ENCODE measurements at places on chromosomes 2 and 18.

GRCh38 chr18:10671441-10671840 lies 145.6 kb downstream of the NAPG start:
- DNase-seq = no peak

GRCh38 chr2:217911283-217912097 lies 91.3 kb downstream of the TNS1 start:
- DNase-seq = no peak

- no peak for DNase-seq
Observed at GRCh38 chr2:19484736-19485135, 126.3 kb upstream of the OSR1 start.

DNA sequence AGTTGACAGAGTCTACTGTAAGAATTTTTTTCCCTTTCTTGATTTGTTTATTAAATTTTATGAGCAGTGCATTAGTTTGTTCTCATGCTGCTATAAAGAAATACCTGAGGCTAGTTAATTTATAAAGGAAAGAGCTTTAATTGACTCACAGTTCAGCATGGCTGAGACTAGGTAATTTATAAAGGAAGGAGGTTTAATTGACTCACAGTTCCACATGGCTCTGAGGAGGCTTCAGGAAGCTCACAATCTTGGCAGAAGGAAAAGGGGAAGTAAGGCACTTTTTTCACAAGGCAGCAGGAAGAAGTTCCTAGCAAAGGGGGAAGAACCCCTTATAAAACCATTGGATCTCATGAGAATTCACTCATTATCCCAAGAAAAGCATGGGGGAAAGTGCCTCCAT lies 191.4 kb upstream of the VRK2 start:
- DNase-seq = no peak

DNA sequence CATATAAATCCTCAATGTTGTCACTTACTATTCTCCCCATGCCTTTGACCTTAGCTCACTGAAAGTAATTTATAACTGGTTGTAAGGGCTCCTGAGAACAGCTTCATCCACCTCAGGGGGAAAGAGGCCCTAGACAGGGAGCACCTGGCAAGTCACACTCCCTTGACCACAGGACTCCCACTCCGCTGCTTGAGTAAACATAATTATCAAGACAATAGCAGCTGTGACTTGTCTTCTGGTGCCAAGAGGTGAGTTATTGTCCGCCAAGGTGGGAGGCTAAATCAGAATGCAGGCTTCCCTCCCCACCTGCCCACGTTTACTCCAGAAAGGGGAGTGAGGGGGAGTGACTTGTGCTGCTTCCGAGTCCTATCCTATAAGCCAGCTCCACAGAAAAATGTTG lies 230.6 kb upstream of the LRATD1 start:
- no peak for DNase-seq

- no peak for DNase-seq
Observed at GRCh38 chr2:19033240-19033639, 325.2 kb downstream of the OSR1 start.

DNA sequence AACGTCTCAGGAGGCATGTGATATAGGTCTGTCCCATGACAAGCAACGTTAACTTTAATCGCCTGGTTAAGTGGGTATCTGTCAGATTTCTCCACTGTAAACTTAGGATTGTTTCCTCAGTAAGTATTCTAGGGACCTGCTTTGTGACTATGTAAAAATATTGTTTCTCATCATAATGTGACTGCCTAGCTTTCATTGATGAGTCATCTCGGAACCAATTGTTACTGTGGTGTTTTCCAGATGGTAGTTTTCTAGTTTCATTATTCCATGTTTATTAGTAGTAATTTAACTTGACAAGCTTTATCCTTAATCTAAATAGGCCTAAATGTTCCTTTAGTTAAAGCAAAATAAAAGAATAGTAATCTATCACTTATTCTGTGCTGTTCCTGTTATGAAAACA lies 28.2 kb upstream of the GATA6 start:
- no peak for DNase-seq

- no peak for DNase-seq
Observed at GRCh38 chr18:50397023-50397422, 22.2 kb downstream of the SKA1 start.

DNA sequence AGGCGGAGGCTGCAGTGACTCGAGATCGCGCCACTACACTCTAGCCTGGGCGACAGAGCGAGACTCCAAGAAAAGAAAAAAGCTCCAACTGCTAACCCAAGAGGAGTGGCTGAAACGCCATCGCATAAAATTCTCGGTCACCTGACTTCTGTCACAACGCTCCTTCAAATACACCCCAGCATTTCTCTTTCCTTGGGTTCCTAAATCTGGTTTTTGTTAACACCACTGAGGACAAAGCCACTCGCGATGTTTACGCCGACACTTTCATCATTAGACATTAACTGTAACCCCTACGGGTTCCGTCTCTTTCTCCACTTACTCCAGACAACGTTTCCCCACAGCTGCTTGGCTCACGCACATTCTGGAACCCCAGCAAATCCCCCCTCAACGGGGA lies 679 bp downstream of the CLK1 start:
- no peak for DNase-seq

DNA sequence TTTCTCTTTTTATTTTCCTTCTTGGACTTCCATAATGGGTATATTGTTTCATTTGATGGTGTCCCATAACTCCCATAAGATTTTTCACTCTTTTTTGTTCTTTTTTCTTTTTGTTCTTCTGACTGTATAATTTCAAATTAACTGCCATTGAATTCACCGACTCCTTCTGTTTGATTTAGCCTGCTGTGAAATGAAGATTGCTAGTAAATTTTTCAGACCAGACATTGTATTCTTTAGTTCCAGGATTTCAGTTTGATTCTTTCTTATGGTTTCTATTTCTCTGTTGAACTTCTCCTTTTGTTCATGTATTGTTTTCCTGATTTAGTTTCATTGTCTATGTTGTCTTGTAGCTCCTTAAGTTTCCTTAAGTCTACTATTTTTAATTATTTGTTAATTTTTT lies 87.6 kb upstream of the SPOPL start:
- DNase-seq = no peak

DNA sequence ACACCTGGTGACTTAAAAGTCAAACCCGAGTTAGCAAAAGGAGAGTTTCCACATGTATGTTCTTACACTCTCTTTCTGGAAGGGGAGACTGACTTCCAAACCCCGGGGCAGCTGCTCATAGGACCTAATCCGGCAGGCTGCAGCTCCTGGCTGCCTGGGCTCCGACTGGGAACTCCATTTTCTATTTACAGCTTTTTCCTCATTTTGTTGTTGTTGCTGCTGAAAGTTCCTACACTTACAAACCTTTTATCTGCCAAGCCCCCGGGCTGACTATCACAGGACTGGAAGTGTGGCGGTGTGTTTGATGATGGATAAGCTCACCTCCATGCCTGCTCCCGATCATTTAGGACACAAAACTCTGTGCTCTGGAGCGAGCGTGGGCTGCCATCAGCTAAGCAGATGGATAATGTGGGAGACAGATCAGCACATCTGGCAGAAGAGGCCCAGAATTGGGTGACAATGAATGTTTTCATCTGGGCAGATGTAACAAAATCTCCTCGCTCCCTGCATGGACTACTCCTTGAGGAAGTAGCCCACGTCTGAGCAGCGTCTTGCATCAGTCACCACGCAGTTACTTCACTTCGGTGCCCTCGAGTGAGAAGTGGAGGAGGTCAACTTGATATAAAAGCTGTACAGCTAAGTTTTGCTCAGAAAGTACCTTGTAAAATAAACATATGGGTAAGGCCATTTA lies 114.4 kb upstream of the COPS8 start:
- no peak for DNase-seq

- DNase-seq = no peak
Observed at GRCh38 chr2:122480501-122481243, 725.2 kb downstream of the TSN start.

GRCh38 chr2:158658396-158658795 lies 136.7 kb upstream of the DAPL1 start:
- no peak for DNase-seq

- peak; percentile 58 for DNase-seq
Observed at GRCh38 chr2:102473020-102473419, at the start of gene SLC9A4. SLC9A4 (plus strand) TSS chr2:102473226; CDS start chr2:102473760, 534 bp downstream.

DNA sequence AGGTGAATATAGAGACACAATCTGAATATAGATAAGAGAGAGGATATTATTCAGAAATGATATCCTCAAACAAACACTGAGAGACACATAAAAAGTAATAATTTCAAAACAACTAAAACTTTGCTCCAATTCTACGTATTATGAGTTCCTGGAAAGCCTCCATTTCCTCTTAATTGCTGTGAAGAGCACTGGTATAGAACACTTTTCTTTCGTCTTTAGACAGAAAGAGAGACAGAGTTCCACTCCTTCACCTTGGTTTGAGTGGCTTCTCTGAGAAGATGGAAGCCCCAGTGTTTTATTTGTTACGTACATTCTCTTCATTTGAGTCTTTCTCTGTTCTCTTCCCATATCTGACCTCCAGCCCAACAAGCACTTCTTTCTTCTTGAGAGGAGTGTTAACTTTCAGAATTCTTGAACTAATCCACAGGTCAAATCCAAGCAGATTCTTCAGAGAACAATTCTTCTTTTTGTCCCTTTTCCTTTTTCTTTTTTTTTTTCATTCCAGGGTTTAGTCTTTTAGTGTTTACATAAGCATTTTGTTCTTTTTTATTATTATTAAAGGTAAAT lies 6.4 kb upstream of the PIK3C3 start:
- DNase-seq = no peak

GRCh38 chr2:9761577-9761976 lies 81.7 kb upstream of the TAF1B start:
- DNase-seq = no peak

GRCh38 chr18:24660956-24661355 lies 200.5 kb downstream of the HRH4 start:
- DNase-seq = no peak

GRCh38 chr18:8224576-8224975 lies 384.7 kb upstream of the RAB12 start:
- DNase-seq = no peak

DNA sequence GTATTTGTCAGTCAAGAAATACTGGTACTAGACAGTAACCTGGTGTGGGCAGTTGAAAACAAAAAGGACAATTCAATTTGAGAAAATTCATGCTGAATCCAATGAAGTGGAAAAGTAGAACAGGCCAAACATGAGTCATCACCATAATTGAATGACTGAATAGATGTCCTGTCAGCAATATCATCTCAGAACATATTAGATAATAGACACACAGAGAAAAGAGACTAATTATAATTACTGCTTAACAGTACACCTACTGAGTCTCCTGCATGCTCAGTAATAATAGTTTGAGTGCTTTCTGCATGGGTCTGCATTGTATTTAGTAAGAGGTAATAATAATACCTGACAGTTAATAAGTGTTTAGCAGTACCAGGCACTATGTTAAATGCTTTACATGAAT lies 138.6 kb upstream of the ZC3H15 start:
- DNase-seq = no peak

DNA sequence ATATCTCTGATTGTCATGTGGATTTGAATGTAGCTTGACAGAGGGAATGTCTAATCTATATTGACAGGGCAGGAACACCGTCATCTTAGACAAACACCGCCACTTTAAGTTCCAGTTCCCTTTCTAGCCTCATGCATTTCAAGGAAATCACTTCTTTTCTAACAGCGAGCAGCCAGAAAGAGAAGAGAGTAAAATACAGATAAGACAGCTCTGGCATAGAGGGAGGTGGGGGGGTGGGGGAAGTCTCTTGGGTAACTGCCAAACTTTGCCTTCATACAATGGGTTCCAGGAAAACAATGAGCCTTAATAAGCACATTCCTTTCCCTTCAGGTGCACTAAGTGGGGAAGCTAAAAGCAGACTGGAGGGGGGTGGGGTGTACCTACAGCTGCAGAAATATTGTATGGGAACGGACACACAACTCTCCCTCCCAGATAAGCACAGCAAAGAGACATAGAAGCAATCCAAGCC lies 37.2 kb downstream of the CASP10 start:
- DNase-seq = no peak

GRCh38 chr2:233164128-233164635 lies 87.3 kb upstream of the ATG16L1 start:
- no peak for DNase-seq

- DNase-seq = no peak
Observed at GRCh38 chr2:69731147-69731970, 10.6 kb upstream of the ANXA4 start.

- DNase-seq = no peak
Observed at GRCh38 chr2:161651547-161651946, 27.3 kb downstream of the SLC4A10 start.

- DNase-seq = no peak
Observed at GRCh38 chr2:197208024-197208423, 102.6 kb downstream of the ANKRD44 start.

GRCh38 chr2:59900728-59901452 lies 652.6 kb downstream of the BCL11A start:
- DNase-seq = no peak

DNA sequence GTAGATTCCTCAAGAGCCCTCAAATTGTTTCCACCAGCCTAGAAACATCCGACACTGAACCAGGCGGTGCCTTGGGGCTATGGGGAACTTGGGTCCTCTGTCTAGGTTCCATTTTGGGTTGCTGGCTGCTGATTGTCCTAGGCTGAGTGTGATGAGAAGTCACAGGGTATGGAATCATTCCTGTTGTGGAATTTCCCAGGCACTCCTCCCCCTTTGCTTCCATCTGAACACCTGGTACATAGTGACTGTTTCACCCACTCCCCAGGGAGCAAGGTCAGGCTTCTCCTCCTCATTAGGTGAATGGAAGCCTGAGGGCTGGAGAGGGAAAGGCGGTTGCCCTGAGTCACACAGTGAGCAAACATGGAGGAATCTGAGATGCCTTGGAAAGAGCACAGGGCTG lies 4.5 kb downstream of the KIF3C start:
- DNase-seq = no peak

- no peak for DNase-seq
Observed at GRCh38 chr2:237262838-237263771, 150.9 kb downstream of the COL6A3 start.

DNA sequence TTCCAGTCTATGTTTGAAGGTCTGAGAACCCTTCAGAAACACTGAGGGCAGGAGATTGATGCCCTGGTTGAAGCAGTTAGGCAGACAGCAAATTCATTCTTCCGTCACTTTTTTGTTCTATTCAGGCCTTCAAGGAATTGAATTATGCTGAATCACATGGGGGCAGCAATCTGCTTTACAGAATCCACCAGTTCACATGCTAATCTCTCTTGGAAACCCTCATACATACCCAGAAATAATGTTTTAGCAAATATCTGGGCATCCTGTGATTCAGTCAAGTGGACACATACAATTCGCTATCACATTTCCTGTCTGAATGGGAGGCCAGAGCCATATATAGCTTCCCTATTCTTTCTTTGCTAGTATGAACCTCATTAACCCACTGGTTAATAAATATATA lies 301.4 kb upstream of the CNTNAP5 start:
- no peak for DNase-seq

Data from natural killer cell (primary cell).